ENCODE measurements at places on chromosomes 3 and 15.

DNA sequence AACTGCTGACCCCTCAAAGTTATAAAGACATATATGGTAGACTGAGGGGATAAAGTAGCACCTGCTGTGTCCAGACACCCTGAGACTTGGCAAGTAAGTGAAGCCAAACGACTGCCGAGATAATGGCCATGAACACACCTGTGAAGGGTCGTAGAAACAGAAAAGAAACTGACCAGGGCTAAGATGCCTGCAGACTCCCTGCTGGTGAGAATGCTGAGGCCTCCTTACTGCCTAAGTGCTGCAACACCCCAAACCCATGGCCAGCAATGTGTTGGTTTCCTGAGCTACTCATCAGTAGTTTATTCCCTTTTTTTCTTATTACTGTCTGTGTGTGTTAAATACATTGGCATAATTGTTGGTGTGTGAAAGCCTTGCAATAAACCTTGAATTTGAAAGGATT, 233.8 kb downstream of the ZNF385D start:
- DNase-seq = no peak

DNA sequence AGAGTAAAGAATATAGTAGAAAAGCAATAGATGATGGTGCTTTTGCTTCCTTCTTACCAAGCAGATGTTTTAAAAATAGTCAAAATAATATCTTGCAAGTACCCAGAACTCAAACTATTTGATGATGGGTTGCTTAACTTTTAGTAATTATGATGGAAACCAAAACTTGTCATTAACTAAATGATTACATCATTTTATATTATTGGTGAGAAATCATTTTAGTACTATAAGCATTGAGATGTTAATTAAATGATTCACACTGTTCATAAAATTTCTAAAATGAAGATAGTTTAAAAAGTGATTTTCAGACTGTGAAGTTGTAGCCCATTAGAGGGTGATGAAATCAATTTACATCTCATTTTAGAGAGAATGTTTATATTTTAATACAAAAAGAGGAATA, 24.4 kb upstream of the GOLGA8B start:
- DNase-seq = no peak

DNA sequence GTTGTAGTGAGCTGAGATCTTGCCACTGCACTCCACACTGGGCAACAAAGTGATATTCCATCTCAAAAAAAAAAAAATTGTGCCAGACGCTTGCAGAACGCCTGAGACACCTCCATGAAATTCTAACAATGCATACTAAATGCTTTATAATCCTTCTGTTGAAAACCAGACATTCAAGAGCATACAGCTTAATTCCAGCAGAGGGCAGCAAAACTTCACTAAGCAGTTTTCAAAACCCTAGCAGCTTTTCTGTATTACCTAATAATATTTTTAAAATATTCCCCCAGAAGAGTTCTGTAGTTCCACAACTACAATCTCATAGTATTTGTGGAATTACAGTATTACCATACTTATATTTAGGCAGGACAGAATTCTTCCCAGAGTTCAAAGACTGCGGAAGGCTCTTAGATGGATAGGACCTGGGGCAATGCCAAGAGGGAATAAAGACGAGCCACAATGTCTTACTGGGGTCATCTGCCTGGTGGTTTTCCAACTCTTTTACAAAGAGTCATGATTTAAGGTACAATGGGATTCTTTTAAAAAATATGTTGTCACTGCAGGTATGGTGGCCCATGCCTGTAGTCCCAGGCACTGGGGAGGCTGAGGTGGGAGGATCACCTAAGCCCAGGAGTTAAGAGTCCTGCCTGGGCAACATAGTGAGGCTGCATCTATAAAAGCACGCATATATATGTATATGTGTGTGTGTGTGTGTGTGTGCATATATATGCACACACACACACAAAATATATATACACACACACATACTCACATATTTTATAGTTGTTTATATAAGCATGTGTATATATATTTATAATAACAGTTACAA, 19.6 kb upstream of the TASOR start:
- DNase-seq = no peak

- DNase-seq = no peak
Observed at GRCh38 chr15:95995375-95996168, 334.9 kb upstream of the NR2F2 start.

DNA sequence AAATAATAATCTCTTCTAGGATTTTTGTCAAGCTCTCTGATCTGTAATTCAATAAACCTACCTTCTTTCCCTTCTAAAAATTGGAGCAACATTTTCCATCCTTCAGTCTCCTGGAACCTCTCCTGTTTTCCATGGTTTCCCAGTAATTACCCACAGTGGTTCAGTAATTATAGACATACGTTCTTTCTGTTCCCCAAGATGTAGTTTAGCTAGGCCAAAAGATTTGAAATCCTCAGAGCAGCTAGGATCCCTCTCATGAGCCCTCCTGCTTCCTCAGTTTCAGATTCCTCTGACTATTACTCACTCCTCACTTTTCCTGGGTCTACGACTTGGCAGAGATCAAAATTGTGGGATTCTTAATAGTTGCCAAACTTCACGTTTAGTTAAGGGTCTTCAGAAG, 76.9 kb upstream of the IGSF10 start:
- no peak for DNase-seq

DNA sequence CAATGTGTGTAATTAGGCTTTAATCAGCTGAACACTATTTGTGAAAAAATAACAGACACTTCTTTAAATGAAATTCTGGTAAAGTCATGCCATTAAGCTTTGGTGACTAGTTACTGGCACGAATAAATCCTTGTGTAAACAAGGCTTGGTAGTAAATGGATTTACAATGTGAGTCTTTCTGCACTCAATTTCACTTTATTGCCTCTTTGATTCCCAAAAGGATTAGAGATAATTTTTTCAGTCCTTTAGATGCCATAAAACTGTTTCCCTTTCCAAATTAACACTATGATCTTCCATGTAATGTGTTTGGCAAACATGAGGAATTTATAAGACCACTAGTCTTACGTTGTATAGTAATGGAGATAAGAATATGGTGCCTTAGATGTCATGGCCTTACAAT, 339.5 kb upstream of the DNAJC19 start:
- peak; percentile 27 for DNase-seq

DNA sequence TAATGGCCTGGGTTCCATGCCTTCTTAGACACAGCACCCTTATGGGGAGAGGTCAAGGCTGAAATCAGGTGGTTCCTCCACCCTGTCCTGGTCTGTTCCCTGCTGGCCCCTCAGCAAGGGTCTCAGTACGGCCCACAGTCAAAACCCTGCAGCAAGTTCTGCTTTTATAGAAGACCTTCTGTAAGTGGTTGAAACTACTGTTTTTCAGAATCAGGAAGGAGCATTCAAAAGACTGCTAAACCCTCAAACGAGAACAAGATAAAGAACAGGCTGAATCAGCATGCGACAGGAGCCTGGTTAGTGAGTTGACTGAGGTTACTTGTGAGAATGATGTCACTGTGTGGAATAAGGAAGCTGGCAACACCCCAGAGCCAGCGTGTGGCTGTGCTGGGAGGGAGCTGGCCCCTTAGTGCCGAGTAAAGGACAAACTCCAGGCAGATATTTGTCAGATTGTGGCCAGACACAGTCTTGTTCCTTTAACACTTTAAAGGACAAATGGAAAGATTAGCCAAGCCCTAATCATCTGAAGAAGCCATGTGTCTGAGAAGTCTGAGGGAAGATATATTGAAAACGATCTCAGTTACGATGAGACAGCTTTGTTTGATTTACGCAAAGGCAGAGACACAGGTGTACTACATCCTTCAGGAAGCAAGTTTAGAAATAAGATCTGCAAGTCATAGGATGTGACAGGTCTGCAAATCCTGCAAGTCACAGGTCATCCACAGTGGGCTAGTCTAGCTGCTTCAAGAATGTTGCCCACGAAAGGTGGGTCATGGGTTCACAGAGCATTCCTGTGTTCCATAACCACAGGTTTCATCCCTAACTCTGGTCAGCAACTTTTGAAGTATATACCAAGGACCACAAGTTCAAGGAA, 54.0 kb downstream of the B3GNT5 start:
- no peak for DNase-seq

- no peak for DNase-seq
Observed at GRCh38 chr15:69862540-69862939, 235.2 kb downstream of the TLE3 start.

DNA sequence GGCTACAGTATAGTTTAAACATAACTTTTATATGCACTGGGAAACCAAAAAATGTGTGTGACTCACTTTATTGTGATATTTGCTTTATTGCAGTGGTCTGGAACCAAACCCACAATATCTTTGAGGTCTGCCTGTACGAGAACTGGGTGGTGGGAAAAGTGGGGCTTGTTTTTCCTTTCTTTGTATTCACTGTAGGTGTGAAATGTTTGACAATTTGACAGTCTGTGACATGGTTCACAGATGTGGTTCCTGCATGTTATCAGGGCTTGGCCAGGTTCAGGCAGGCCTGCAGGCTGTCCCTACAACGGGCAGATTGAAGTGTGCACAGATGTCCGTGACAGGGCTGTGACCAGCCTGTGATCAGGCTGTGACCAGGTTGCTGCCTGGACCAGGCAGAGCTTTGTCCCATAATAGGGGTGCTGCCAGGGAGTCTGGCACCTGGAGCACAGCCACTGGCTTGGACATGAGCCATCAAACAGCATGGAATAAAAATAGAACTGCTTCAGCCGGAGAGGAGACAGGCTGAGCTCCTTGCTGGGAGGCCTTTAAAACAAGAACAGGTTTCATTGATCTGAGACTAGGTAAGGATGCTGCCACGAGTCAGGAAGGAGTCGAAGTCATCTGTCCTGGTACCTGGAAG, 61.0 kb downstream of the KLF13 start:
- DNase-seq = no peak

GRCh38 chr3:6262010-6262409, 598.9 kb upstream of the GRM7 start:
- no peak for DNase-seq

- no peak for DNase-seq
Observed at GRCh38 chr3:48747015-48747615, 30.1 kb upstream of the IP6K2 start.

DNA sequence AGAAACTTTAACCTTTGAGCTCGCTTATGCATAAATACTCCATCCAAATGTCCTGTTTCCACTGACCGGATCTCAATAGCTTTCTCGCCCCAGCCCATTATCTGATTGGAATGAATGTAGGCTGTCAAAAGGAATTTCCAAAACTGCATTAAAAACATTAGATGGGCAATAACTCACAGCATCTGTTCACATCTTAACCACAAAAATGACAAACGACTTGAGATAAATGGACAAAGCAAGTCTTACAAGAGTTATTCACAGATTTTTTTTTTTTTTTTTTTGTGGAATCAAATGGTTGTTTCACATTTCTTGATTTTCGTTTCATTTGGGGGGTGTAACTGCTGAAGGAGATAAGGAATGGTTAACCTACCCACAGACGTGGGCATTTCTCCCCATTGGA, 39.7 kb upstream of the SLC2A2 start:
- DNase-seq = no peak

DNA sequence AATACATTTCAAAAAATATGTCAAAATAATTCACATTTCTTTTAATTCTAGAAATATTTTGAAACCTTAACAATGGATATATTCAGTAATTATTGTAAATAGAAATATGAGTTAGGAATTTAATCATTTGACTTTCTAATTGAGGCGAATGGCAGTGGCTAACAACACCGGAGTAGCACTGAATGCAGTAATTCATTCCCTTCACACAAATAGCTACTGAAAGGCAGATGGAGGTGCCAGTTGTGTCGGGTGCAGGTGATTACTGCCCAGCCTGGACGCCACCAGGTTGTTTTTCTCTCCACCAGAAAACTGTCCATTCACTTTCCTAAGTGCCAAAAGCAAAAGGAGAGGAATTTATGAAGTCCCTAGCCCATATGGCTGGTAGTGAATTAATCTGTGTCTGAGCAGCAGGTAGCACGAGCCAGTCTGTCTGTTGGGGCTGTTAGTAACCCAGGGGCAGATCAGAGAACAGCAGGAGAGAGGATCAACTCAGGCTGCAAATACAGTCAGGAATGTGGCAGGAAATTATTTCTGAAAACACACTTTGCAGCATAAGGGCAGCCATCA, 79.3 kb upstream of the GMNC start:
- DNase-seq = no peak

DNA sequence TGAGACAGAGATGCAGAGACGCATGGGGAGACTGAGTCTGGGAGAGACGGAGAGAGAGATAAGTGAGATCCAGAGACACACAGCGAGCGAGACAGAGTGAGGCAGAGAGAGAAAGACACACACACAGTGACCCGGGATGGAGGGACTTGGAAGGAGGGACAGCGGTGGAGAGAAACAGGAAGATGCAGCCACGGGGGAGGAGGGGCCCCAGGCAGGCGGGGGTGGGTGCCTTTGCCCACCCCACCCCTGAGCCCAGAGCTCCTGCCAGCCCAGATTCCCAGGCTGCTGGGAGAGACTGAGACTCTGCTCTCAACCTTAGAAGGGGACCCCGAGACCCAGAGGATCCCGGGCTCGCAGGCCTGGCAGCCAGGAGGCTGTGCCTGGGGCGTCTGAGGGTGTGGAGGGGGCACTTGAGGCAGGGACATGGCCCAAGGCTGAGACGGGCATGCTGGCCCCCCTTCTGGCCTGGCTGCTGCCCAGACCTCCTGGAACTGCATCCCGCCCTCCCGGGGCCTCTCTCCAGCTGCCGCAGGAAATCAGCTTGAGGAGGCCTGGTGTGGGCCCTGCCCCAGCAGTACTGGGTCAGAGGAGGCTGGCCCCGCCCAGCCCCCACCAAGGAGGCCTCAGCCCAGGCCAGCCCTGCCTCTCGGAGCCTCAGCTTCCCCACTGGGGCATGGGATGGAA, 18.1 kb downstream of the H1-8 start:
- no peak for DNase-seq

DNA sequence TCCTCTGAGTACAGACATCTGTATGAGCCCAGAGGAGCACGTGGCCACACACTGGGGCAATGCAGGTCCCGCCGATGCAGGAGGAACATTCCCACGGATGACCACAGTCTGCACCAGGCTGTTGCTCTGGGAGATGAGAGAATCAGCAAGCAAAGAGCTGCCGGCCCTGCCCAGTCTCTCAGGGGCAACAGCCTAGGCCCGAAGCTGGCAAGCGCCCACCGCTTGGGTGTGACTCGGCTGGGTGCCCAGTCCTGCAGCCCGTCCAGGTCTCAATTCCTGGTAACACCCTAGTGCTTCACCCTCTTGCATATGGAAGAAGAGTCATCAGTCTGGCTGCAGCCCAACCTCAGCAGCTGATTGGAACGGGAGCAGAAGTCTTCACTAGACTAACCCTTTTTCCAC, 153.7 kb upstream of the HES1 start:
- DNase-seq = no peak

GRCh38 chr15:55846116-55846707, 103.3 kb upstream of the PRTG start:
- DNase-seq = no peak

DNA sequence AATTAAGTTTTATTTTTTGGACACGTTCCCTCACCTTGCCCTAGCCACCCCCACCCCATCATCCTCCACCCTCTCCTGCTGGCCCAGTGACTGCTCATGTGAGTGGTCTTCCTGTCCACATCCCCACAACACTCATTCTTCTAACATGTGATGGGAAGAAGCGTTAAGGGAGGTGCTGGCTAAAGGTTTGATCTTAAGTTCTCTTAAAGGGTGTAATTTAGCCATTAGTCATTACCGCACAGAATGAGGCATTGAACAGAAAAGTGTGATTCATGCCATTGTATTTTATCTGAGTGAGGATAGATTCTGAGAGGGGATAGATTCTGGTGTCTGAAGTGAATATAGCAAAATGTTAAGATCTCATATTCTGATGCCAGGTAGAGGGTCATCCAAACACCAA, 272.9 kb upstream of the TPM1 start:
- DNase-seq = no peak
